ENCODE measurements at places on chromosomes 7 and 10.
A peak's percentile ranks its signal among the peaks of the same experiment; 100 is the strongest.

GRCh38 chr7:66542049-66542448 lies 86.6 kb upstream of the KCTD7 start:
- no peak for DNase-seq

GRCh38 chr10:17077346-17077781 lies 52.2 kb downstream of the CUBN start:
- DNase-seq = peak; percentile 7

DNA sequence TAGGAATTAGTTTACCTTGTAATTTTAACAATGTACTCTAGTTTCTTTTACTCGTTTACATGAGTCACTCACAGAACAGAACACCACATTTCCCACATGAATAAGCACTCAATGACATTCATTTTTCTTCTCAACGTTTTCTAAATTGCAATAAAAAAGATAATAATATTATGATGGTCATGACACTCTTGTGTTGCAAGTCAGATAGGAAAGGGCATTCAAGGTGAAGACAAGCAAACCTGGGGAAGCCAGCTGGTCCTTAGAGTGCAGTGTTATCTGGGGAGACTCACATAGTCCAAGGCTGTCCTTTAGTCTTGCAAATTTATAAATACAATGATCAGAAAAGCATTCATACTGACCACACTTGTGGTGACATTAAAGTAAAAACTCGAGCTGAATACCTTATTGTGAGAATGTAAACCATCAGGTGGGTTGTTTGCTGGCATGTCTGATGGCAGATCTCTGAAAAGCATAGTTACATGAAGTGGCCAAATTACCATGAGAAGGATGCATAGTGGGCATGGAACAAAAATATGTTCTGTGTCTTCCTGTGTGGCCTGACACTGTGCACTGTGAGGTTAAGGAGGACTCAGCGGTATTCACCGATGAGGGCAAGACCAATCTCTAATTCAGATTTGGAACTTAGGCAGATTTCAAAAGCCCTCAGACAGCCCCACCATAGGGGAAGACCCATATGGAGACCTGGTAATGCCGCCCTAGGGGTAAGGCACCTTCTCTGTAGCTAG lies 158.9 kb upstream of the ASAH2 start:
- peak; percentile 60 for DNase-seq

DNA sequence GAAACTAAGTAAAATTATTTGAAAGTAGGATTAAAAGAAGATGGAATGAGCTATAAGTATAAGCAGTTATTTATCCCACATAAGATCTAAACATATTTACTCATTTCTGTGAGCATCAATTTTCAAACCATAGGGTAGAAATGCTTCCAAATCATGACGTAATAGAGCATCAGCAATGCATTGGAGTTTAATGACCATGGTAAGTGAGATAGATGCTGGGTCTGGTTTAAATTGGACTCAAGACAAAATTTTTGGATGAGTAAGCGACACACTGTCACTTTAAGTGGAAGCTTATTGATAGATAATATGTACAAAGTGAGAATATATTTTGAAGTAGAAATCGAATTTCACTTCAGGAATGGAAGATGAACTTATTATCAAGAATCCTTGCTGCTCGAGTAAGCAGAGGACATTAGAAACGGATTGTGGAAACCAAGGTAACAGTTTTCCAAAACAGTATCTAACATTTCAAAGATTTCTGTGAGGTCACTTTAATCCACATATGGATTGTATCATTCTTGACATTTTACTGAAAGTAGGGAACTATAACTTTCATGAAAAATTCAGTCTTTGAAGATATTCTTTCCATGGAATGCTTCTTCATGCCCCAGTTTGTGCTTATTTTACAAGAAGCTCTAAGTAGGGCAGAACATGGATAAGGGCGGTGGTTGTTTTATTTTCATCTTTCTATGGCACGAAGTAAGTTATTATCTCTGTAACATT lies 85.8 kb downstream of the AGMO start:
- no peak for DNase-seq

DNA sequence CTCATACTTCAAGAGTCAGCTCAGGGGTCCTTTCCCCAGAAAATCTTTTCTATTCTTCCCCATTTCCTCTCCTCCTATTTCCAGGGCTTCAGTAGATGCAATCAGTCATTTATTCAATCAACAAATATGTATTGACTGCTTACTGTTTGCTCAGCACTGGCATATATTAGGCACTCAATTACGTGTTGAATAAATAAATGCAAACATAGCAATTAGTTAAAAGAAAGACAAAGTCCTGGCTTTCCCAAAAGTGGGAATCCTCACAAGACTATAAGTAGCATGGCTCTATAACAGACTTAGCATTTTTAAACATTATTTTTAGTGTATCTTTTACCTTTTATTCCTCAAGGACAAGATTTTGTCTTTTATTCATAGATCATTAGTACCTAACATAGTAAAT lies 111.6 kb downstream of the CHCHD3 start:
- DNase-seq = no peak

- no peak for DNase-seq
Measured at GRCh38 chr10:68950598-68950997, 5.4 kb upstream of the DDX21 start.
